ENCODE measurements at places on chromosomes 2 and 18.

GRCh38 chr2:122528061-122528460, 772.6 kb downstream of the TSN start:
- no peak for DNase-seq

GRCh38 chr18:72830109-72830508, 37.7 kb downstream of the NETO1 start:
- DNase-seq, result no peak

DNA sequence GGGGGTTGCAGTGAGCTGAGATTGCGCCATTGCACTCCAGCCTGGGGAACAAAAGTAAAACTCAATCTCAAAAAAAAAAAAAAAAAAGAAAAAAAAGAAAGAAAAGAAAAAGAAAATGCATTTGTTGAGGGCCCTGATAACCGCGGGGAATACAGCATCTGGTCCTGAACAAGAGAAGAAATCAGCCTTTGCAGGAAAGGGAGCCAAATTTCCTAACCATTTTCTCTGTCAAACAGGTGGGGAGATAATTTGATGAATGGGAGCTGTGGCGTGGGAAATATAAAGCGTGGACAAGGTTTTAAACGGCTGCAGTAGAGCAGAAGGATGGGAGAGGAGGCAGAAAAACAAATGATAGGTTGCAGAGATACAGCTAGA, 864 bp downstream of the E2F6 start:
- no peak for DNase-seq

- DNase-seq, result no peak
Observed at GRCh38 chr2:164386231-164386630, 235.1 kb downstream of the GRB14 start.

DNA sequence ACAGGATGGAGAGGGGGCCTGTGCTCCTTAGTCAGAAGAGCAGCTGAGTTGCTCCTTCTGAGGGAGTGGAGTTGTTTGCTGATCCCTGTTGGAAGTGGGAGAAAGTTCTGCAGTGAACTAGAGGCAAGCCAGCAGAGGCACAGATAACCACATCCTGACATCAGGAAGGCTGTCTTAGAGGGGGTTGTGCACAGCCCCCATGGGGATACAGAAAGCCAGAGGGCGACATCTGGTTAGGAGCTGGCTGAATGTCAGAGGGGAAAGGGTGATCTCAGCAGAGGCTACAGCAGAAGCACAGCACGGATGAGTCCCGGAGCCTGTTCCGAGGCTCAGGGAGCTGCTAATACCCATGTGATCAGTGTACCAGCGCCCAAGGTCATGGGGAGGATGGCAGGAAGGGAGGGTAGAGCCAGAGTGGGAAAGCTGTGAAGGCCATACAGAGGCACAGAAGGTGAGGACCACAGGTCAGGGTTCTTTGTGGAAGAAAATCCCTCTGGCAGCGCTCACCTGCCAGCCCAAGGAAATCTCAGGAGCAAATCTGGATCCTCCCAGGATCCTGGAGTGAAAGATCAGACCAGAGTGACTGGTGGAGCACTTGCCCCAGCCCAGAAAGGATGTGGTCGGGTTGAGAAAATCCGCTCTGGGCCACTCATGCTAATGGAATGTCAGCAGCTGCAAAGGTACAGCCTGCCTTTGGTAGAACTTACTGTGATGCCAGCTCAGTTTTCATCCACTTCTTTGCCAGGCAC, 111.8 kb downstream of the STPG4 start:
- DNase-seq, result no peak

DNA sequence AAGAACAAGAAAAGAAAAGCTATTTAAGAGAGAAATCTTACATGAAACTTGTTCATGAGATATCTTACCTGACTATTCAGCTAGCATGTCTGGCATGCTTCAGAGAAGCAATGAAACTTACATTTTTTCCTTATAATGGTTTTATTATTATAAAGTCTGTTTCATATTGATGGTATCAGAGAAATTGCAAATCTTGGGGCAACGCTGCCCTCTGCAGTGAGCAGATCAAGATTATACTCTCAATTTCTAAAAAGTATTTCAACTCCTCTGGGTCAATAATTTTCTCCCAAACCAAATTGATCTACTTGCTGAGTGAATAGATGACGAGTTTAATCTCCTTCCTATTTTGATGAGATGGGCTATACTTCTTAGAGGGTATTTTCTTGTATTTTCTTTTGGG, 235.6 kb downstream of the NUP35 start:
- no peak for DNase-seq

DNA sequence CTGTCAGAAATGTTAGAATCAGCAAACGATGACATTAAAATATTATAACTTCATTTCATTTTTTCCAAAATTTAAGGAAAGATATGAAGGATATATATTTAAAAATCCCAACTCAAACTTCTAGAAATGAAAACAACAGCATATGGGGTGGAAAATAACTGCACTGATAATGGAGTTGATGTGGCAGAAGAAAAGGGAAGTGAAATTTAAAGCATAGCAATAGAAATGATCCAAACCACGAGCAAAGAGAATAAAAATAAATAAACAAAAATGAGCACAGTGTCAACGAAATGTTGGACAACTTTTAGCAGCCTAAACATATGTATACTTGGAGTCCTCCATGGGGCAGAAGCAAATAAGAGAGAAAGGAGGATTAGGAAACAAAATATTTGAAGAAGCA, 280.2 kb downstream of the KCNJ3 start:
- DNase-seq, result no peak

- DNase-seq, result no peak
Observed at GRCh38 chr18:67428805-67429204, 87.7 kb downstream of the DSEL start.

DNA sequence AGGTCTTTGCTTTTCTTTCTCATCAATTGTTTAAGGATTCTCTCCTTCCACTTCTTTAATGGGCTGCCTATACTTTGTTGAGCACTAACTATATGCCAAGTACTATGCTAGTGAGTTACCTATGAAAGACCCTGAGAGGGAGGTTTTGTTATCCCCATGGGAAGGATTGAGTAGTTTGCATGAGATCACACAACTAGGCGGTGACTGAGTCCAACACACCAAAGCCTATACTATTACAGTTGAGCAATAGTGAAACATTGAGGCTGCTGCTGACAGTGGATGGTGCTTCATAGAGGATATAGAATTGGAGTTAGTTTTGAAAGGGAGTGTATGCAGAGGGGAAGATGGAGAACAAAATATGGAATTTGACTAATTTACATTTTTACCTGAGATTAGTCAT, 15.8 kb downstream of the NABP1 start:
- DNase-seq, result no peak

- DNase-seq, result no peak
Observed at GRCh38 chr2:234308813-234309195, 188.1 kb downstream of the ARL4C start.

- no peak for DNase-seq
Observed at GRCh38 chr18:74715865-74716712, 118.4 kb downstream of the ZNF407 start.

- DNase-seq, result no peak
Observed at GRCh38 chr2:9796056-9797010, 46.9 kb upstream of the TAF1B start.

DNA sequence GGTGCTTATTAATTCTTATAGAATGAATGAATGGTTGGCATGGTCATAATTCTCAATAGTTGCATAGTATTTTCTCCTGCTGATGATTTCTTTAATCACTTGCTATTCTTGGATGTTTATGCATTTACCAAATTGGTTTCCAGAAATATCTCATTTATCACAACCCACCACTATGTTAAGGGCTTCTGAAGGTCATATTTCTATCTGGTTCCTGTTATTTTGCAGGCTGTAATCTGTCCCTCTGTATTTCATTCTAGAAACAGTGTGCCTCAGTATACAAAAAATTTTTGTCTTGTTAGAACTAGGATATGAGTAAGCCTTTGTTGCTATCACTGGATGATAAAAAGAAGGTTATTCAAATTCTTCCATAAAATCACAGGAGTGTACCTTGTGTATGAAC, 6.1 kb upstream of the ATP8B1 start:
- no peak for DNase-seq

DNA sequence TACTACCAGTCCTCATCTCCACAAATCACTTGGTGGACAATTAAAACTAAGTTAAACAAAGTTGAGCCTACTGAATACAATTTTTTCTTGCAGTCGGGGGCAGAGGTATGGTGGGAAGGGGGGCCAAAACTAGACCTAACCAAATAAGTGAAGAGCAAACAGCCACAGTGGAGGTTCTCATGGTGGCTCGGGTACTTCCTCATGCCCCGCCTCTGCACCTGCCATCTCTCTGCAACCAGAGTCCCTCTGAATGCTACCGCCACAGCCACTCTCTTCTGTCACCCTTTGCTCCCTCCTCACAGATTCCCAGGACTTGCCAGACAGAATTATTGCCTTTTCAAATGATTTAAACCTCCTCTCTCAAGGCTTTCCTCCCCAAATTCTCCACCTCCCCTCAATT, 204.2 kb downstream of the TMEM247 start:
- no peak for DNase-seq

- no peak for DNase-seq
Observed at GRCh38 chr2:193409951-193410350, 1215.2 kb upstream of the TMEFF2 start.

DNA sequence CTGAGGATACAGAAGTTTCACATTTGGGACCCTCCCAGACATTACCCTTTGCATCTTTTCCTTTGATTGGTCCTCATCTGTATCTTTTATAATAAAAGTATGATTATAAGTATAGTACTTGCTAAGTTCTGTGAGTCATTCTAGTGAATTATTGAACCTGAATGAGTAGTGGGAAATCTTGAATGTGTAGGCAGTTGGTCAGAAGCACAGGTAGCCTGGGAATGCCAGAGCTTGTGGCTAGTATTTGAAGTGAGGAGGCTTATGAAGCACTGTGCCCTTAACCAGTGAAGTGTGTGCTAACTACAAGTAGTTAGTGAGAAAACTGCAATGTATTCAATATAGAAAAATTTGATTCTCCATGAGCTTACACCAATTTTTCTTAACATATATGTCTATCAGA, 257.6 kb downstream of the GRB14 start:
- DNase-seq, result no peak

GRCh38 chr2:195537811-195538210, 119.2 kb upstream of the SLC39A10 start:
- no peak for DNase-seq

DNA sequence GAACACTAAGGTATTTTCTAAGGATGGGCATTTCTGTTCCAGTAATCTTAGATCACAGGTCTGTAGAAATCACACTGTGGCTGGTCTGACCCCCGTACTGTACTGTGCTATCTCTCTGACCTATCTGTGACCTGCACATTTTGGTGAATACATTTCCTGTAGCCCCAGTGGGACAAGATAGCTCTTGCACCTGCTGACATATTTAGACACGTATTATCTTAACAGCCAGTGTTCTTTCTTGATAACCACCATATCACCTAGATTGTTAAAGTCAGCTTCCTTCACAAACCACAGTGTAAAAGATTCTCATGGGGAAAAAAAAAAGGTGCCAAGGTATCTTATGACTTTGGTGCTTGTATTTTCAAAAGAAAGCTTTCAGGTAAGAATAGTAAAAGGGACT, 39.8 kb upstream of the TMEM247 start:
- no peak for DNase-seq

GRCh38 chr2:50529600-50530218, 502.2 kb downstream of the NRXN1 start:
- peak; percentile 36 for DNase-seq

DNA sequence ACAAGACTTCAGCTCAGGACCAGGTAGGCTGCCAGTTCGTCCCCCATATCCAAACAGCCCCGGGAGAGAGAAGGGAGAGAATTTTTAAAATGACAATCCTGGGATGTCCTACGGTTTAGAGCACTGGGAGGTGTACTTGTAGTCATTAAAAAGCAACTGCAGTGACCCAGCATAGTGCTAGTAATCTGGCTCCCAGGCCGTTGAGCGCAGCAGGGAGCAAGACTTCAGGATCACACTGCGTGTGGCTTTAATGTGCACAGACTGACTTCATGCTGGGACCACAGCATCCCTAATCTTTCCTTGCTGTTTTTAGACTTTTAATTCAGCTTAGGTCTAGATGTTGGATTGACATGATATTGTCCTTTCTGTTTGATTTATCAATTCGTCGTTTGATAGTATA, 219.3 kb upstream of the FOSL2 start:
- DNase-seq, result no peak

GRCh38 chr2:172470958-172471922, 43.9 kb downstream of the ITGA6 start:
- no peak for DNase-seq

DNA sequence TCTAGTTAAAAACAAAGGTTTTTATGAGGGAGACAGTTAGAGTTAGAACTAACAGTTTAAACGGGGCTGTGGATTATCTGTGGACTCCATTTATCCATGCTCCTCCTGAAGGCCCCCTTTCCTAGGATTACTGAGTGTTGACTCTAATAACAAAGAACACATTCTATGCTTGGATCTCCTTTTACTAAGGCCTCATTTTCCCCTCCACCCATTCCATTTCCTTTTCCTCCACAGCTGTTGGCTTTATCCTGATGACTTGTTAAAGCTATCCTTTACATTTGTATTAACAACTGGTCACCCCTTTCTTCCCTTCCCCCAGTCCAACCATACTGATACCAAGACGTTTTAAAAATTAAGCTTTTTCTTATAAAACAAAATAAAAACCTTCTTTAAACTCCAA, 220.6 kb downstream of the SRBD1 start:
- no peak for DNase-seq

DNA sequence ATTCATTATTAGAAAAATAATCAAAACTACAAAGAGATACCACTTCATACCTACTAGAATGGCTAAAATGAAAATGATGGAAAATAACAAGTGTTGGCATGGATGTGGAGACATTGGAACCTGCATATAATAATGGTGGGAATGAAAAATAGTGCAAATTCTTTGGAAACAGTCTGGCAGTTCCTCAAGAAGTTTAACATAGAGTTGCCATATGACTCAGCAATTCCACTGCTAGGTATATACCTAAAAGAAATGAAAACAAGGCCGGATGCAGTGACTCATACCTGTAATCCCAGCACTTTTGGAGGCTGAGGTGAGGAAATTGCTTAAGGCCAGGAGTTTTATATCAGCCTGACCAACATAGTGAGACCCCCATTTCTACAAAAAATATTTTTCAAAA, 41.6 kb upstream of the ACYP2 start:
- no peak for DNase-seq

GRCh38 chr2:80530442-80531064, 226.0 kb upstream of the LRRTM1 start:
- DNase-seq, result no peak

DNA sequence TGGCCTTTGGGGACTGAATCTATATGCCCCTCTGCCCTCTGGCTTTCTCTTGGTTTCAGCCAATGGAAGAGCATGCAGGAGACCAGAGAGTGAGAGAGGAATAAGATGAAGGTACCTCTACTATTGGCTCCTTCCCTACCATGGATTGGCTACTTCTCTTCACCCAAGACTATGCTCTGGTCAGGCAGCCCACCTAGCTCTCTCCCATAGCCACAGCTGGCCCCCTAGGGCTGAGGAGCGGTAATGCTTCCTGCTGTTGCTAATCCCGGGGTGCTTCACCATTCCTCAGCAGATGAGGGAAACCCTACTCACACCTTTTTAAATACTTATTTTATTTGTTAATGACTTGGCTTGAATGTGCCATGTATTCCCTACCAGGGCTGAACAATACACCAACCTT, 142.4 kb downstream of the MREG start:
- DNase-seq, result peak; percentile 39

All from HEK293T (cell line).